ENCODE measurements at places on chromosomes 1 and 21.

DNA sequence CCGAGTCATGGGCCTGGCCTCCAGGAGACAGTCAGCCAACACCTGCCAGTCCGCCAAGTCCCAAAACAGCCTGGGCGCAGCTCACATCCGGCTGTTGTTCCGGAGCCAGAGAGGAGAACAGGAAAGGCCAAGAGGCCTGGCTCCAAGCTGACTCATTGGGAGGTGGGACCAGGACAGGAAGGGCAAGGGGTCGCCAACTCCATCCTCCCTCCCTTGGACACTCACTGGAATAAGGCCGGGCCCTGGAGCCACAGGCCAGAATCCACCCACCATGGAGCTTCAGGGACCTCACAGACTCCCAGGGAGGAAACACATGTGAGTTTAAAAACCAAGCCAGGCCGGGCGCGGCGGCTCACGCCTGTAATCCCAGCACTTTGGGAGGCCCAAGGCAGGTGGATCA lies 25.1 kb upstream of the CLIC4 start:
- no peak for DNase-seq

GRCh38 chr1:156717351-156717750 lies 10.9 kb upstream of the METTL25B start:
- DNase-seq = no peak

GRCh38 chr1:200099040-200099439 lies 71.5 kb downstream of the NR5A2 start:
- no peak for DNase-seq

- DNase-seq = no peak
Measured at GRCh38 chr1:3133686-3134085, 64.7 kb downstream of the PRDM16 start.

- no peak for DNase-seq
Measured at GRCh38 chr1:226865590-226865989, 4.8 kb upstream of the PSEN2 start.

DNA sequence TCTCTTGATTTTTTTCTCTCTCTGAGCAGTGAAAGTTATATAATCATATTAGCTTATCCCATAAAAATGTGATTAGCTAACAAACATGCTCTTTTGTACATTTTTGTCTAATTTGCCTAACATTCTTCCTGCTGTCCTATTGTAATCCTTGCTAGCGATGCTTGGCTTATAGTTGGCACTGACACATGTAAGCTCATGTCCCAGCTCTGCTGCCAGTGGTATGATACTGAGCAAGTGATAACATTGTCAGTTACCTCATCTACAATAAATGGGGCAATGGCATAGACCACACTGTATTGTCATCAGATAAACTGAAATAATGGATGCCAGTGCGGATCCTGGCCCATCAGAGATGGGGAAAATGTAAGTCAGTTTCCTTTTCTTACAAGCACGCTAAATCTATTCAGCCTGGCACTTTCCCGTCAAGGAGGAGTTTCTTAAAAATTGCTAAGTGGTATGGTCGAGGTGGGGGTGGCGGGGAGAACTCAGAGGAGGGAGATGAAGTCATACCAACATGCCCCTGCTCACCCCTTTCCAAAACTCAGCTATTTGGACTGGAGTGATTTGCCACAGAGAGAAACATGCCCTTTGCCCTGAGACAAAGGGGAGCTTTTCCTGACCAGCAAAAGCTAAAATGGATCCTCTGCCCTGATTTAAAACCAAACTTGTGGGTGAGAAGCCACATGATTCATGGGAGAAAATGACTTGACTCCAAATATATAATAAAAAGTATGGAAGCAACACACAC lies 1.3 kb downstream of the FYB2 start:
- DNase-seq = no peak

DNA sequence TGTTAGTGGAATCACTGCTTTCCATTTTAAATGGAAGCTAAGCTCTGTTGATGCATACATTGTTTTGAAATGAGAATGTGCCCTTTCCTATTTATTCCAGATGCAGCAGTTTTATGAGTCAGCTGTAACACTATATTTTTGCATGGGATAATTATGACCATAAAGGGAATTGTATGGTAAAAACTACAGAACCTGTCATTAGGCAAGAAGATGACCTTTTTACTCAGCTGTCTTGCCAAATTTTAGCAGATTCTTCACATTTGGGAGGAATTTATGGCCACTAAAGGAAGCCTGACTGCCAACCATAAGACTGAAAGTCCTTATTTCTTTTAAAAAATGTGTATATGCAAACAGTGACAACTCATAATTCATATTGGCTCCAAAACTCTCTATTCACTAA lies 356.3 kb upstream of the PRMT6 start:
- DNase-seq = no peak

DNA sequence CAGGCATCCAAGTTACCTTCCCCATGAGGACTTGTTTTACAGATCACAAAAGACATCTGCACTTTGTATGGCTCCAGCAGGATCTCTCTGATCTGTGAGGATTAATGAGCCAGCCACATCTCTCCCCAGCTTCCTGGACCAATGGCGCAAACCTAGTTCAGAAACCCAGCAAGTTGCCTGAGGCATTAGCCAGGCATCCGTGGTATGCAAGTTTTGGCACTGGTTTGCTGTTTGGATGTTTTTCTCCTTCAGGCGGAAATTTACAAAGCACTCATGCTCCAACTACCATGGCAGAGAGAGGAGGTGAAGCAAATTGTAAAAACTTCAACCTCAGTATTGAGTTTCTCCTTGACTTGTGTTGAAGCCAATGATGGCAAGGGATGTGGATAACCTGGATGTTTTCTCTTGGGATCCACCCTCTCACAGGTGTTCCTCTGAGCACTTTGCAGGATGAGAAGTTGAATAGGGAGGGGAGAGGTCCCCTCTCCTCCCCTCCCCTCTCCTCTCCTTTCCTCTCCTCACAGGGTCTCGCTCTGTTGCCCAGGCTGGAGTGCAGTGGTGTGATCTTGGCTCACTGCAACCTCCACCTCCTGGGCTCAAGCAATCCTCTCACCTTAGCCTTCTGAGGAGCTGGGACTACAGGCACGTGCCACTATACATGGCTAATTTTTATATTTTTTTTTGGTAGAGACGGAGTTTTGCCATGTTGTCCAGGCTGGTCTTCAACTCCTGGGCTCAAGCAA lies 25.6 kb upstream of the ENO1 start:
- DNase-seq = no peak

DNA sequence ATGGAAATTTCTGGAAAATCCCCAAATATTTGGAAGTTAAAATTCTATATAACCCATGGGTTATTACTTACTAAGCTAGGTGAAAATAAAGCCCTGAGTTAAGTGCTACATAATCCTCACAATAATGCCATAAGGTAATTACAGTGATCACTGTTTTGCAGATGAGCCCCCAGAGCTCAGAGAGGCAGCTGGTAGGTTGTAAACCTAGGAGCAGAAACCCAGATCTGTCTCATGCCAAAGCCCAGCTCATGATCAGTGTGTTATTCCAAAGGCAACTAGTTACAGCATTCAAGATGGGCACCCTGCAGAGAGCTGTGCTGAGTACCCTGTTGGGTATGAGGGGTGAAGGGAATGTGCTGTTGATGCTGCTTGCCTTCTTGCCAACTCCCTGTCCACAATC lies 10.8 kb upstream of the MYOG start:
- DNase-seq = no peak

DNA sequence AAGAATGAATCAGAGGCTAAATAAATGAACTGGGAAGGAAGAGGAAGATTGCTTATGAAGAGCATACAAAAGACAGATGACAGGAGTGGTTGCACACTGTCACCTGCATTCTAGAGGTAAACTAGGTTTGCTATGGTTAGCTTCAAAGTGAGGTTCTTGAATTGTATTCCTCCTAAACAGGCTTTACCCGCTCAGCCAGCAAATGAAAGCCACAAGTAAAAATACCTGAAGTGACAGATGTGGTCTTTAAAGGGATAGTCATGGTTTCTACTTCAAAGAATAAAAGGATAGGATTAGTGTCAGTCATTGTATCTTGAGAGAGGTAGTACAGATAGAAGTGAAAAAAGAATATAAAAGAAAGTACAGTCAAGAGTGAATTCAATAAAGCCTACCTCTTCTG lies 32.4 kb upstream of the PRDX6 start:
- no peak for DNase-seq
